ENCODE measurements at places on chromosomes 7 and 10.

GRCh38 chr7:13603016-13603415, 386.4 kb downstream of the ETV1 start:
- no peak for DNase-seq

GRCh38 chr10:86344714-86345161, 21.9 kb downstream of the GRID1 start:
- DNase-seq: peak; percentile 53

DNA sequence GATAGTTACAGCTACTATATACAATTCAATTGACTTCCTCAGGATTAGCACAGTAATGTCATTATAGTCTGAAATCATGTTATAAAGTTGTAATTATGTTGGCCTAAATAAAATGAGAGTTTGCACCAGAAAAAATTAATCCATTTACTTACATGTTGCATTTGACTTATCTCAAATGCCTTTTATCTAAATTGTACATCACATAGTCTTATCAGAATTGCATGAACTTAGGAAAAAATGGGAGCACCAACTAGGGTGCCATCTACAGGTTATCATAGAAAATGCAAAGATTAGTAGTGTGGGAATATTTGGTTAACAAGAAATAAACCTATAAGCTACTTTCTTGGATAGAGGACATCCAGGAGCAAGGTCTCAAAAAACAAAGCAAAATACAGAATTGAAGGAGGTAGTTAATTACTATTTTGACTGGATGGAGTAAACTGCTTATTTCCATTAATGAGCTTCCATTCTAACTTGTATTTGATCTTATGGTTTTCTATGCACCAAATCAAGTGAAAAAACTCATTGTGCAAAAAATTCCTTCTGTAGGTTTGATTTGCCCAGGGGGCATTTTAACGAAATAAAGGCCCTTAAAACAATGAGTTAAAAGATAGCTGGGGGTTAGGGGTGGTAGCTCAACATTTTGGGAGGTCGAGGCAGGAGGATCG, 60.0 kb upstream of the ORC5 start:
- peak; percentile 25 for DNase-seq

- DNase-seq: no peak
Measured at GRCh38 chr7:94623820-94624219, 32.1 kb downstream of the SGCE start.

- no peak for DNase-seq
Measured at GRCh38 chr10:94138391-94138790, 144.7 kb downstream of the PLCE1 start.

DNA sequence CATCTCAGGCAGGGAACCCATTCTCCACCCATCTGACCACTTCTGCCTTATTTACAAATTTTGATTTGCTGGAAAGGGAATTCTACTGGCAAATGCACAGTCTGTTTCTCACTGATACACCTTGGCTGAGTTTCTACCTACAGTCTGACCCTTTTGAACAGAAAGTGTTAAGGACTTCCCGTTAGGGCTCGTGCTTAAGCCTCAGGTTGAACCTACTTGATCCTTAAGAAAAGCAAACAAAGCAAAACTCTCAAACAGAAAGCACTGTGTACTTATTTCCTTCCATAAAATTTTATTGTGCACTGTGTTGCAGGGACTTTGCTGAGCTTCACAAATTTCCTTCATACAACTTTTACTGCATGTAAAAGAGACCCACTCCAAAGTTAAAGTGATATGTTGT, 367.8 kb downstream of the NRG3 start:
- DNase-seq: no peak

GRCh38 chr7:25009257-25009656, 29.3 kb upstream of the OSBPL3 start:
- DNase-seq: peak; percentile 58

GRCh38 chr7:151129117-151129959, 38.2 kb downstream of the GBX1 start:
- no peak for DNase-seq

DNA sequence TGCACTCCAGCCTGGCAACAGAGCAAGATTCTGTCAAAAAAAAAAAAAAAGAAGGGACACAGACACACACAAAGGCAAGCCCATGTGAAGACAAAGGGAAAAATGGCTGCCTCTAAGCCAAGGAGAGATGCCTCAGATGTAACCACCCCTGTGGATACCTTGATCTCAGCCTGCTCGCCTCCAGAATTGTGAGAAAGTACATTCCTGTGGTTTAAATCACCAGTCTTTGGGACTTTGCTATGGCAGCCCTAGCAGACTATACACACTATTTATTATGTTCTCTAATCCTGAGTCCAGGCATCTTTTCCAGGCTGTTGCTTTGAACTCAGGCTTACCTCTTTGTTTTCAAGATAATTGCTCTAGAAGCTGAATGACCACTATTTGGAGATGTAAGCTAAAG, 494.3 kb downstream of the GALNT17 start:
- peak; percentile 45 for DNase-seq

- no peak for DNase-seq
Measured at GRCh38 chr10:3213758-3214515, 41.4 kb upstream of the PITRM1 start.

DNA sequence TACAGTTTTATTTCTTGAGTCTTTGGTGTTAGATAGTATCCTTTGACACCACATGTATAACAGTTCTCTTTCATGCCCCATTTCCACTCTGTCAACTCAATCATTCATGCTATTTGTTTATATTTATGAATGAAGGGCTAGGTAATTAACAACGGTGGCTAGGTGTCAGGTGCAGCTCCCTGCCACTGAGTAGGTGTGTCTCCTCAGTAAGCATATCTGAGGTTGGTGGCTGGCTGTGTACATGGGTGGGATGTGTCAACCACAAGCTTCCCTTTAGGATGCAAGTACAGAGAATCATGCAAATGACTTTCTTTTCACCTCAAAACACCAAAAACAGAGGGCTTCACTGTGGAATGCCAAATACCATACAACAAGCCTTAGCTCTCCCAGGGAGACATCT, 83.4 kb downstream of the ZNF365 start:
- no peak for DNase-seq

- peak; percentile 55 for DNase-seq
Measured at GRCh38 chr7:25926009-25926408, 226.0 kb upstream of the NFE2L3 start.

GRCh38 chr10:593016-593415, 96.5 kb downstream of the DIP2C start:
- DNase-seq: no peak

GRCh38 chr10:14562218-14563075, 212.2 kb downstream of the FAM107B start:
- no peak for DNase-seq

GRCh38 chr7:156684251-156684650, 43.7 kb downstream of the RNF32 start:
- no peak for DNase-seq

GRCh38 chr10:79248341-79249185, 98.7 kb upstream of the PPIF start:
- DNase-seq: no peak

GRCh38 chr10:43218206-43218950, 48.5 kb downstream of the RASGEF1A start:
- DNase-seq: peak; percentile 56

GRCh38 chr10:101672536-101672935, 22.4 kb downstream of the FBXW4 start:
- DNase-seq: no peak

- no peak for DNase-seq
Measured at GRCh38 chr10:83262434-83262833, 876.9 kb upstream of the GHITM start.

- no peak for DNase-seq
Measured at GRCh38 chr7:4641091-4641666, 40.9 kb upstream of the FOXK1 start.

DNA sequence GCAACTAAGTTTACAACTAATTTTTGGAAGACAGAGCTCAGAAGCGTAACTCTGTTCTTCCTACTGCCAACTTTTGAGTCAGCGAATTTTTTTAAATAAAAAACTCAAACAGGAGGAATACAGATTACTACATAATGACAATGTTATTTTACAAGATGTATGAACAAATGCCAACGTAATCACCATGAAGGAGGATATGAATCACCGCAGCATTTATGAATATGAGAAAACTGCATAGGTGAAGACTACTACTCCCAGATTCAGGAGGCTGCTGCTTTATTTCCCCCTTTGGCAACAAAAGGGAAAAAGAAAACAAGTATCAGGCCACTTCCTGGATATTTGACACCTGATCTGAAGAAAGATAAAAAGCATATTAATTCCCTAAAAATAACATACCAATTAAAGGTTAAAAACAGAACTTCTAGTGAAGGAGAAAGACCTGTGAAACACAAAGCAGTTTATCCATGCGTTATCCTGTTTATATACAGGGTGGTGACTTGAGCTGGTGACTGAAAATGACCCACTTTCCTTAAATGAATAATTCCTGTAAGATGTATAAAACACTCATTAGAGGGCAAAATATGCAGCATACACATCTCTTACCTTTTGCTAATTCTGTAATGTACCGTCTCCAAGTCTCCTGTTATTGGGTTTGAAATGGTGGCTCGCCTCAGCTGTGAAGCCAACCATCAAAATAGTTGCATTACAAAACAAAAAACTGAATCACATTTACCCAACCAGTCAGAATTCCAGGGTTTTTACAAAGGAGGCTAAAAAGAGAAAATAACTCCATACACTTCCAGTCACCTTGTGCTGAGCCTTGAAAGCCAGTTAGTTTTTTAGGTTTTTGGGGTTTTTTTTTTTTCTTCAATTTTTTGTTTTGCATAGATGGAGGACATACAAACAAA, 52.0 kb downstream of the P4HA1 start:
- peak; percentile 49 for DNase-seq

DNA sequence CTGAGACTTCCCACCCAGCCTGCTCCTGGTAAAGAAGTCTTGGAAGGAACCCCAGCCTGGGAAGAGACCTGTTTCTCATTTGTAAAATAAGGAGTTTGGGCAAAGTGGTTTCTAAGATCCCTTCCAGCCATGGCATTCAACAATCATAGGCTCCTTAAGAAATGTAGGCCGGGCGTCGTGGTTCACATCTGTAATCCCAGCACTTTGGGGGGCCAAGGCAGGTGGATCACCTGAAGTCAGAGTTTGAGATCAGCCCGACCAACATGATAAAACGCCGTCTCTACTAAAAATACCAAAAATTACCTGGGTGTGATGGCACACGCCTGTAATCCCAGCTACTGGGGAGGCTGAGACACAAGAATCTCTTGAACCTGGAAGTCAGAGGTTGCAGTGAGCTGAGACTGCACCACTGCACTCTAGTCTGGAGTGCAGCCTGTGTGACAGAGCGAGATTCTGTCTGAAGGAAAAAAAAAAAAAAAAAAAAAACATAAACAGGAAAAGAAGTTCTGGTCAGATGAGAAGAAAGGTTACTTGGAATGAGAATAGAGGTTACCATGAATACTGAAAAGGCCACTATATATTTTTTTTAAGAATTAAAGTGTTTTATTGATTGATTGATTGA, 15.9 kb downstream of the DLG5 start:
- DNase-seq: no peak

- no peak for DNase-seq
Measured at GRCh38 chr10:1573981-1574380, 163.3 kb downstream of the ADARB2 start.

DNA sequence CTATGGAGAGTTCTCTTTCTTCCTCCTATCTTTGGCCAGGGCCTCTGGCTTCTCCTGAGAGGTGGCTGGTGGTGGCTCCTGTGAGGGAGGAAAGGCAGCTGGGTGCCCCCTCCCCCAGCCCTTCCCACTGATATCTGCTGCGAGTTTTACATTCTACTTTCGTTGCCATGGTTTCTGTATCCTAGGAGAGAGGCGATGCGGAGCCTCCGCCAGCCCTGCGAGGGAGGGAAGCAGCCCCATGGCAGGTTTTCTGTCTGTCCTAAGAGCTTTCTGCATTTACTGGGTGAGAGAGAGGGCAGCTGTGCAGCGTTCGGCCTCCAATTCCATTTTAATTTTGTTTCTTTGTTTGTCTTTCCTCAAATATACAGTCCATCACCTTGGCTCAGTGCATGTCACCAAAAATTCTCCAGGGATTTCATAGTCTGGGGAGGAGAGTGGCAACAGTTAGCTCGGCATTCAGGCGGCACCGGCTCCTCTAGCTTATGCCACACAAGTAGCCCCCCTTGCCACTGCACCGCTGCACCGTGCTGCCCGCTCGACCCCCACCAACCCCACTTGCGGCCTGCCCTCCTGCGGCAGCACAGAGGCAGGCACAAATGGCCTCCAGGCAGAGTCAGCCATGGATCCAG, 20.4 kb downstream of the DNAJB12 start:
- DNase-seq: no peak

DNA sequence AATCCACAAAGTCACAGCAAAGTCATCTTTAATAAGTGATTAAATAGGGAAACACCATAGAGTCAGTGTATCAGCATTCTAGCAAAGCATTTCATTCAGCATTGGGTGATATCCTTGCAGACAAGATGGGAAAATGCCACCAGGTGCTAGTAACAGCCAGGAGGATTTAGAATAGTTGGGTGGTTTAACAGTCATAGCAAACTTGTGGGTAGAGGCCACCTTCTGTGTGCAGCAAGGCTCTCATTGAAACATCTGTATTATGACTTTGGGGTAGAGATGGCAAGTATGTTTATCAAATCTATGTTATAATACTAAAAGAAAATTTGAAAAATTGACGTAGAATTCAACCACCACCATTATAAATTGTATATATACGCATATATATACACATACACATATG, 26.4 kb upstream of the ADO start:
- peak; percentile 38 for DNase-seq

DNA sequence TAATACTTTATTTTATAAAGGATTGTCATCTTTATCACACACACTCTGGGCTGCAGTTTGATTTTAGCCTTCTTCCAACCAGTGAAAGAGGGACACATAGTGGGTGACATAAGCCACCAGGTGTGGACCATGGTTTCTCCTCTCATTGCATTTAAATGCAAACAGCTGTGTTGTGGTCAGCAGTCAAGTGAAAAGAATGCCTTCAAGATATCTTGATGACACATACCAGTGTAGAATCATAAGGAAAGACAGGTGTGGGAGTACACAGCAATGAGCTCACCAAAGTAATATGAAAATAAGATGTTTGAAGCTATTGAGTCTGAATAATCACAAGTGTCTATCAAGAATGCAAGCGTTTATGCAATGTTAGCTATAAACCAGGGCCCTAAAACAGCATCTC, 580.0 kb downstream of the XPNPEP1 start:
- peak; percentile 90 for DNase-seq

GRCh38 chr7:88202799-88203198, 17.0 kb downstream of the SRI start:
- DNase-seq: no peak

DNA sequence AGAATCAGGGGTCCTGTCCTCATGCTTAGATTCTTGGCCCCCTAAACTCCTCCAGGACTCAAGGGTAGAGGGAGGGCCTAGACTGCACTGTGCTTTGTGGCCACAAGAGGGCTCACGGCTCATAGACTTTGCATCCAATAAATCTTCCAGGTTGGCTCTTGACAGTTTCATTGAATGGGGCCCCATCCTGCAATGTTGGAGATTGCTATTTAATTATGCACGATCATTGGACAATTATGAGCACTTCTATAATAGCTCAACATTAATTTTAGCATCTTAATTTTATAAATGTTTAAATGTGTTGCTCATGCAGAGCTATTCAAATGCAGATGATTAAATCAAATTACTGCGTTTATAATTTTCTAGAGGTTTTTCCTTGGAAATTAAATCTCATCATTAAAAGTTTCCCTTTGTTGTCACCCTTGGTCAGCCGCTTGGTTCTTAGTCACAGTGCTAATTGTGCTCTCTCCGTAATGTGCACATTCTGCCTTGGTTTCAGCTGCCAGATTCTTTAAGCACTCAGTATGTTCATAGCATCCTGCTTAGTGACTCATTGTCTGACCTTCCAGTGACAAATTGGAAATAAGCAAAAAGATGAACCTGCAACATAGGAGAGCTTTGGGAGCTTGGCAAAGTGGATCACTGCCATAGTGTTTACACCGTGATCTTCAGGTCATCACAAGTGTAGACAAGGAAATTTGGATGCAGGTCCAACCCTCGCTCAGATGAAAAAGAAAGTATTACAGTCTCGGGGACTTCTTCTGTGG, 33.4 kb upstream of the PLPP4 start:
- peak; percentile 89 for DNase-seq

Measured in kidney tubule cell (primary cell).